ENCODE measurements at places on chromosomes 1 and 21.

- DNase-seq = no peak
Measured at GRCh38 chr1:12165342-12165741, 1.4 kb upstream of the TNFRSF1B start.

DNA sequence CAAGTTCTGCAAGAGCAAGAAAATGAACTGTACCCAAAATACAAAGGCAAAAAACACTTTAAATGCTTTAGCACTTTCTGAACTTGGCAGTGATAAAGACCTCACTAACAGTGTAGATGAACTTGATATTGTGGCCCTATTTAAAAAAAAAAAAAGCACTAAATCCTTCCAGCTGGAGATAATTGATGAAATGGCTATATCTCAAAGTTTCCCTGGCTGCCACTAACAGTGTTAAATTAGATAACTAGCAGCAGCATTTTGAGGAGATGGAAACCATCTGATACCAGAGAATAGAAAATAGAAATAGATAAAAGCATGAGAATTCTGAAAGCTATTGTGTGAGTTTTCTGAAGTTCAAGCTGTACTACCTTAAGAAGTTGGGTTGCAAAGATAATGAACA is 317.2 kb downstream of the RWDD3 start:
- no peak for DNase-seq

DNA sequence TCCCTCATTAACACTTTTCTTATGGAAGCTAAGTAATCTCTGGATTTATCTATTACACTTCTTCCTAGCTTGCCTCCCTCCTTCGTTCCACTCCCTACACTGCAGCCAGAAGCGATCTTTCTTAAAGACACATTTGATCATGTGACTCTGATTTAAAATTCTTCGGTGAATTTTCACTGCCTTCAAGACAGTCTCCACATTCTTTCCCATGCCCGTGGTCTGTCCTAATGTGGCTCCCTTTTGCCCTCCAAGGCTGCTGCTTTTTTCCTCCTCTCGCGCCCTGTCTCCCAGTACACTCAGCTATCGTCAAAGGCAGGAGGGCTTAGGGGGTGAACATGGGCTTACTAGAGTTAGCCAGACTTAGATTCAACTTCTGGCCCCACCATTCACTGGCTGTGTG is 64.4 kb downstream of the SDCCAG8 start:
- no peak for DNase-seq

DNA sequence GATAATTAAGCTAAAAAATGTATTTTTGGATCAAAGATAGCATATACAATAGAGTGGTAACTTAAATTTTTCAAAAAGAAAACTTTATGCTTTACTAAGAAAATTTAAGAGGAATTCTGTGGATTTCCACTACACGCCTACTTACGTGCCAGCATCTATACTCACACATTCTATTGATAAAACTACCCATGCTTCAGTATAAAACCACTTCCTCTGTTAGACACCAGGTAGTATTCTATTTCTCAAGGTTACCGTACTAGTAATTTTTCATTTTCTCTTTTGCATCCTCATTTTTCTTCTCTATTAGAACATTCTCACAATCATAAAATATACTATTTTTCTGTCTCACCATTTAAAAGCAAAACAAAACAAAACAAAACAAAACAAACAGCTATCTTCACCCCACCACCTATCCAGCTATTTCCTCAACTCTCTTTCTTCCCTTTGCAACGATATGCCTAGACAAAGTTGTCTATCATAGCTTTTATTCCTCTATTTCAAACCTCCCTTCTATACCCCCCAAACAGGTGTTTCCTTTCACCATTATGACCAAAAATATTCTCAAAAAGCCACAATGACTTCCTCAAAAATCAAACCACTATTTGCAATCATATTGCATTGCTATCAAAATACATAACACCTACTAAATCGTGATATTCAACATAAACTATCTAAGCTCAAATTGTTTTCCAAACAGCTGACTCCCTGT is 1652.0 kb downstream of the MRPL39 start:
- no peak for DNase-seq

GRCh38 chr1:228071839-228072657 is 10.5 kb upstream of the ARF1 start:
- no peak for DNase-seq

DNA sequence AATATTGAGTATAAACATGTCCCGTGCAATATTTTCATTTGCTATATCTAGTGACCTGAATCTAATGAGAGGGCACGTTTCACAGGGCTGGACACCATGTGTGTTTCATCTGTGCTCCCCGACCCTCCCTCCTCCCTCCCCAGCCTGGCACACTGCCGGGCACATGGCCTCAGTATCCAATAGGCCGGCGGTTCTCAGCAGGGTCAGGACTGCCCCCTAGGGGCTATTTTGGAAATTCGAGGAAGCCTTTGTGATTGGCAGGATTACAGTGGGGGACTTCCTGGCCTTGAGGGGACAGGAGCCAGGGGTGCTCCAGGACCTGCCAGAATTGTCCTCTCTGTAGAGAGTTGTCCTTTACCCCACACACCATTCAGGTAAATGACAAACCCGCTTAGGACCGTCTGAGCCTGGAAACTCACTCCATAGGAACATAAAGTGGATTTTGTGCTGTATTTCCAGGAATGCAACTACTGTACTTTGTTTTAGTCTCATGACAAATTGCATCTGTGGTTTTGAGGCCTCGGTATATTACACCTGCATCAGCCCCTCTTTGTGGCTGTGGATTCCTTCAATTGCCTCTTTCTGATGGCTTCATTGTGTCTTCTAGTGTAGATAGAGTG is 109.5 kb upstream of the SIM2 start:
- DNase-seq = peak; percentile 35

GRCh38 chr1:19577036-19577435 is 67.1 kb upstream of the NBL1 start:
- DNase-seq = no peak

DNA sequence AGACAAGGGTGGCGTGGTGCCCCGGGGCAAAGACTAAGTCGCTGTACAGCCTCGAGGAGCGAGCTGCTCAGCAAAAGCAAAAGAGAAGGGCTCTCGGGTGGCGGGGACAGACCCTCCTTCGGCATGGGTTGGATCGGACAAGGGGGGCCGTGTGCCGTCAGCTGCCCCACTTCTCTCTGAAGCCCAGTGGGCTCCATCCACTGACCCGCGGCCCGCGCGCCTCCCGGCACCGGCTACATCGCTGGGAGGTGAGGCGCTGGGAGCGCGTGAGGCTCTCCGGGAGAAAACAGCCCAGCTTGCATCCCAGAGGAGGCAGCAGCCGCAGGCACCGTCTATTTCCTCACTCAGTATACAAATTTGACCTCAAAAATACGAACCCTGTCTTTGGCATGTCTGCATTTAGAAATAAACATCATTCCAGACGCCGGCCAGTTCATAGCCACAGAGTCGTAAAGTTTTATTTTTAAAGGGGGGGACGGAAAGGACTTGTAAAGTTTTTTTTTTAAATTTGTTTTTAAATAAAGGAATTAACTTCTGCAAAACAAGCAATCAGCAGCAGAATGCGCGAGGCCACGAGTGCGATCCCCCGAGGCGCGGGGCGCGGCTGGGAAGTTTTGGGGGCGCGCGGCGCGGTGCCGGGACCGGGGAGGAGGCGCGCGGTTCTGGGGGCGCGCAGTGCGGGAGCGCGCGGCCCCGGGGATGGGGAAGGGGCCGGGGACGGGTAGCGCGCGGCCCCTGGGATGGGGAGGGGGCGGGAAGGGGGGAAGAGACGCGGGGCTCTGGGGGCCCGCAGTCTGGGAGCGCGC is 689 bp upstream of the GPR137B start:
- peak; percentile 17 for DNase-seq

DNA sequence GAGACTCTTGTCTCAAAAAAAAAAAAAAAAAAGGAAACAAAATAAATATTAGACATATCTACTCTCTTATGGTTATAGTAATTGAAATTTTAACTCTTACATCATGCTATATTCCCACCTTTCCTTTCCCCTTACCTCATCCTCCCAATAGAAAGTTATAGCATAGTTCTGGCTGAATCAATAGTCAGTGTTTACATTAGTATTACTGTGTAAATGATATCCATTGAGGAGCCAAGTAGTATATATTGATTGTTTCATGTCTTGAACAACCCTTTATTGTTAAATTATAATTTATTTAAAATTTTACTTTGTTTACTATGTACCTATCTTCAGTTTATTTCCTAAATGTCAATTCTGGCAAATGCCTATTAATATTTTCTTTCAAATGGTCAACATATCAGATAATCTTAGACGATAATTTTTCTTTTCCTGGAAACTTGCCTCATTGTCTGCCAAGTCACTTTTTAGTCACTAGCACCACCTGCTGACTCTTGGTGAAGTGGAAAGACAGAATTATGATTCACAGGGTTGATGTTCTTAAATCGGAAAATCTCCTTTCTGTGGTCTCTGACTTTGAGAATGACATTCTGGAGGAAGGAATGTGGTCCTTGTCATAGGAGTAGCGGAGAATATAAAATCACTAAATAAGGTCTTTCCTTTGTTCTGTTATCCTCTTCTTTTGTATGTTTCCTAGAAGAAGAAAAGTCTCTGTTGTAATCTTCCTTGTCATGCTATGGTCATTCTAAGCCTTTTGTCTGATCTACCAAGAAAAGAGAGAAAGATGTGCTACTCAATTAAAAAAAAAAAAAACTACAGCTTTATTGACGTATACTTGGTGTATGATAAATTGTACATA is 8.6 kb downstream of the HJV start:
- peak; percentile 52 for DNase-seq

- DNase-seq = no peak
Measured at GRCh38 chr1:51314974-51315373, 15.4 kb downstream of the TTC39A start.

DNA sequence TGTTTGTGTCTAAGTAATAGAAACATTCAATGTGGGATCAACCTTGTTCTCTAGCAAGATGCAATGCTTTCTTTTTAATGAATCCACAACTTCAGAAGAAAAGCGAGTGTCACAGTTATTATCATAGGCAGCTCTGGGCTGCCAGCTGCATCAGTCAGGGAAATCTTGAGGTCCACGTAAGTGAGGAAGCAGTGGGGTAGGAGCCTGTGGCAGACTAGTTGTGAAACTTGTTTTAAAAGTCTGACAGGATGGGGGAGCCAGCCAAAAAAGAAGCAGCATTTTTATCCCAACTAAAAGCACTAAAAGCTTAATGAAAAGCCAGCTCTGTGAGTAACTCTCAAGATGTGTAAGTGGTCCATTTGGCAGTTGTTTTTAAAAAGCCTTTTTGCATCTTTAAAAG is 113.1 kb downstream of the ZNF326 start:
- no peak for DNase-seq

DNA sequence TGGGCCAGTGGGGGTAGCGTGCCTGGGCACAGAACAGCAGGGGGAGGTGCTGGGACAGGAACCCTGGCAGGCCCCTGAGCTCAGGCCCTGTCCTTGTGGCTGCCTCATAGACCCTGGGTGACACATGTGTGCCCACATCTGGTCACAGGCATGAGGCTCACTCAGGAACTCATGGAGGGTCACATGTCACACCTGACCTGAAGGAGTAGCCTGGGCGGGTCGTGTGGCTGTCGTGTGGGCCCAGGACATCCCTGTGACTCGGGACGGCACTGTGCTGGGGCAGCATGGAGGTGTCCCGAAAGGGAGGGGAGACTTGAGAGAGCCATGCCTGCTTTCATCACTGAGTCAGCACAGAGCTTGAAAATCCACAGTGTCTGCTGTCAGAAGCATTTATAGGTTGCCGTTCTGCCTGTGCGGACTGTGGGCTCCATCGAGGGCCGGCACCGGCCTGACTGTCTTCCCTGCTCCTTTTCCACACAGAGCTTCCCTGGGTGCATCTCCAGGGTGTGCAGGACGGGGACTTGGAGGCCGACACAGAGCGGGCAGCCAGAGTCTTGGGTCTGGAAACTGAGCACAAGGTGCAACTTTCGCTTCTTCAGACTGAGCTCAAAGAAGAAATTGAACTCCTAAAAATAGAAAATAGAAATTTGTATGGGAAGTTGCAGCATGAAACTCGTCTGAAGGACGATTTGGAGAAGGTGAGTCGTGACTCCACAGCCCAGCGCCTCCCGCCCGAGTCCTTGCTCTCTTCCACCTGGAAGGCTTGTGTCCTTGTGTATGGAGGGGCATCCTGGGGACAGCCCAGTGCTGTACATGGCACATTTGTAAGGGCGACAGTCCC is 32.8 kb downstream of the PCNT start:
- DNase-seq = no peak

- no peak for DNase-seq
Measured at GRCh38 chr1:43769350-43769908, 62.1 kb downstream of the ST3GAL3 start.

DNA sequence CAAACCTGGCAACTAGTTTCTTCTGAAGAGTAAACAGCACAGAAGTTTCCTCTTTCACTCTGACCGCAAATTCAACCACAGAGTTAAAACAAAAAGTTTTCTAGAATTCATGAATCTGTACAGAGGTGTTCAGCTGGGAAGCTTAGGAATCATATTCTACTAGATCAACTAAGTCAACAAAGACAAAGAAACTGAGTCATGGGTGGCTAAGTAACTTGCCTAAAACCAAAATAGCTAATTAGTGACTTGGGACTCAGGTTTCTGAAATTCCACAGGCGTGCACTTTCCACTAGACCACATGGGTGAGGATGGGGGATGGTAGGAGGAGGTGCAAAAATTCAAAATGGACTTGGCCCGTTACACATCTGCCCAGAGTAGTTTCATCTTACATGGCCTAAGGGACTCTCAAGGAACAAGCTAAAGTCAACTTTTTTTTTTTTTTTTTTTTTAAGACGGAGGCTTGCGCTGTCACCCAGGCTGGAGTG is 25.8 kb downstream of the PTPN14 start:
- no peak for DNase-seq

DNA sequence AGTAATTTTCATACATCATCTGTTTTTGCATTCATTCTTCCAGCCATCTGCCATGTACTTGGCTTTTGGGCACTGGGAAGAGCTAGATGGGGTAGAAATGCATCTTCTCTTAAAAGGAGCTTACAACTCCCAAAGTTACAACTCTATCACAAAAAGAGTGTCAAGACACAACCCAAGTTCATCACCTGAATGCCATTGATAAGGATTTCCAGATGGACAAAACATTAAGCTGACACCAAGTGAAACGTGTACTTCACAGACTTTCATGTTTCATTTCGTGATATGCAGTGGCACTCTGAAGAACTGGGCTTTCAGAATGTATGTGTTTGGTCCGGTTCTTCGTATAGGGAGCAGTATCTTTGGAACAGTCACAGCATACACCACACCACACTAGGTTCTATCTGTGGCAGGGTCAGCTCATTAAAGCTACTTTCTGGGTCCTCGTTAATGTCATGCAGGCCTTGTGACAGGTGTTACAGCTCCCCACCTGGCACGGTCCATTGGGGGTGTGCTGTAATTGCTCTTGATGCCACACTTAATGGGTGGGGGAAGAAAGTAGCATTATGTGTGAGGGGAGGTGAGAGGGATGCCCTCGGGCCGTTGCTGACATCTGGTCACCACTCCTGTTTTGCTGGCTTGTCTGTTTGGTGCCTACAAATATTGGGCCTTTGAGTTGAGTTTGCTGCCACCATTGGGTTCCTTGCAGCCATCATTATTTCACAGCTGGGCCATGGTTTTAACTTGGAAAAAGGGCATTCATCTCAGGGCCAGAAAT is 164.9 kb downstream of the NFIA start:
- no peak for DNase-seq
